ENCODE measurements at places on chromosomes 6 and 20. TPM values are rescaled to one million over a fixed set of nuclear protein-coding genes. Genes with fewer than 3 reads are reported as not detected.

The PRSS35 gene
- total RNA-seq: under 0.01 TPM

The SRMS gene
- total RNA-seq: not detected

DNA sequence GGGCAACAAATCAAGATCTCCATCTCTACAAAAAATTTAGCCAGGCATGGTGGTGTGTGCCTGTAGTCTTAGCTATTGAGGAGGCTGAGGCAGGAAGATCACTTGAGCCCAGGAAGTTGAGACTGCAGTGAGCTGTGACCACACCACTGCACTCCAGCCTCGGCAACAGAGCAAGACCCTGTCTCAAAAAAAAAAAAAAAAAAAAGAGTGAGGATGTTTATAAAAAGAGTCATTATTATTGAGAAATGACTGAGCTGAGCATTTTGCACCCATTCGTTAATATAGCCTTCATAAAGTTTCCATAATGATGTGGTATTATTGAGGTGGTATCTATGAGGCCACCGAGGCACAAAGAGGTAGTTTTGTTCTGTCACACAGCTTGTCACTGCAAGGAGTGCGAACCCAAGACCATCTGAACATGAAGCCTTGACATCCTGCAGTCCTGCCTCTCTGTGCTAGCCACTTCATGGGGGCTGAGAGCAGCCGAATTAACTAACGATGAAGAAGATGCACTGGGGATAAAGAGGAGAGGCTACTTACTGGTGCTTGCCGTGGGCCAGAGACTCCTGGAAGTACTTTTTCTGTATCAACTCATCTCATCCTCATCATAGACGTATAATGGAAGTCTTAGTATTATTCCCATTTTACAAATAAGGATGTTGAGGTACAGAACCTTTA is 175.5 kb downstream of the BCAS1 start:
- H3K4me3 ChIP-seq: no peak overlapping the region
- no peaks in the 10 kb centered on the region for H3K4me1 ChIP-seq
- no peak overlapping the region for H3K27ac ChIP-seq

- H3K27me3 ChIP-seq: no peaks in the 10 kb centered on the region
- no peak overlapping the region for H3K4me3 ChIP-seq
- no peaks in the 10 kb centered on the region for H3K4me1 ChIP-seq
- H3K36me3 ChIP-seq: no peaks in the 10 kb centered on the region
- H3K27ac ChIP-seq: no peak overlapping the region
These were observed 92.3 kb downstream of the MRPL14 start for GRCh38 chr6:44034931-44035345.

- H3K27me3 ChIP-seq: no peaks in the 10 kb centered on the region
- no peak overlapping the region for H3K27ac ChIP-seq
- peaks cover 4% of the 10 kb centered on the region for H3K36me3 ChIP-seq
- no peak for DNase-seq
- H3K4me1 ChIP-seq: no peaks in the 10 kb centered on the region
These were observed 26.4 kb downstream of the SDHAF4 start for GRCh38 chr6:70593118-70593486.

GRCh38 chr20:39605908-39606307 is 643.8 kb downstream of the DHX35 start:
- H3K27me3 ChIP-seq: no peaks in the 10 kb centered on the region
- no peak overlapping the region for H3K27ac ChIP-seq
- no peak for DNase-seq
- H3K36me3 ChIP-seq: no peaks in the 10 kb centered on the region
- H3K4me1 ChIP-seq: no peaks in the 10 kb centered on the region

- H3K27me3 ChIP-seq: no peaks in the 10 kb centered on the region
- no peaks in the 10 kb centered on the region for H3K4me1 ChIP-seq
- H3K4me3 ChIP-seq: peak overlapping the region; percentile 32
- H3K36me3 ChIP-seq: no peaks in the 10 kb centered on the region
These were observed 168.3 kb upstream of the JAG1 start for GRCh38 chr20:10842116-10842515.

GRCh38 chr20:2292416-2293110 is 3.2 kb upstream of the TGM3 start:
- H3K27ac ChIP-seq: no peak overlapping the region
- H3K27me3 ChIP-seq: no peaks in the 10 kb centered on the region
- no peak overlapping the region for H3K4me3 ChIP-seq
- no peaks in the 10 kb centered on the region for H3K4me1 ChIP-seq

DNA sequence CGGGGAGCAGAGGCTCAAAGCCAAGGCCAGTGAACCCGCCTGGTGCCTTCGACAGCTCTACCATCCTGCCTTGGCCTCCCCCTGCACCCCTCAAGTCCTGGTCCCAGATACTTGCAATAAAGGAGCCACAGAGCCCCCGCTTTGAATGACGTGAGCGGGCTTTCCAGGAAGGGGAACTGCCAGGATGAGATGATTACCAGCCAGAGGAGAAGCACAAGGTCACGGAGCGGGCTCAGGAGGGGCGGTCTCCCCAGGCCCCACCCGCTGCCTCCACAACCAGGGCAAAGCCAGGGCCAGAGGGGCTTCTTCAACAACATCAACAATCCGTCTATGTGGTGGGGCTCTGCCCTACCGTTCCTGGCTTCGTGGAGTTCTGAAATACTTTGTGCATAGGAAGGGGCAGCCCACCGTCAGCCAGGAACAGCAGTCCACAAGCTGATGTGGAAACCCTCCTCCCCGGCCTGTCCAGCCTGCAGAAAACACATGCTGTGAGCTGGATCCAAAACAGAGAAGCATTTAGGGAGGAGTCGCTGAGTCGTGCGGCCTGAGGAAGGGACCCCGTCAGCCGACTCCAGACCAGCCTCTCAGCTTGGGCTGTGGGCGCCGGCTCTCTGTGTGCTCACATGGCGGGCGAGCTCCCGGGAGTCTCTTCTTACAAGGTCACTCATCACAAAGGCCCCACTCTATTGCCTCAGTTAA is 392.5 kb downstream of the CDH4 start:
- H3K4me1 ChIP-seq: no peaks in the 10 kb centered on the region
- peaks cover 8% of the 10 kb centered on the region for H3K27me3 ChIP-seq
- no peak overlapping the region for H3K4me3 ChIP-seq
- H3K27ac ChIP-seq: no peak overlapping the region
- H3K36me3 ChIP-seq: no peaks in the 10 kb centered on the region

All from liver (tissue), 10 donors.